ENCODE measurements at places on chromosomes 7 and 10.

DNA sequence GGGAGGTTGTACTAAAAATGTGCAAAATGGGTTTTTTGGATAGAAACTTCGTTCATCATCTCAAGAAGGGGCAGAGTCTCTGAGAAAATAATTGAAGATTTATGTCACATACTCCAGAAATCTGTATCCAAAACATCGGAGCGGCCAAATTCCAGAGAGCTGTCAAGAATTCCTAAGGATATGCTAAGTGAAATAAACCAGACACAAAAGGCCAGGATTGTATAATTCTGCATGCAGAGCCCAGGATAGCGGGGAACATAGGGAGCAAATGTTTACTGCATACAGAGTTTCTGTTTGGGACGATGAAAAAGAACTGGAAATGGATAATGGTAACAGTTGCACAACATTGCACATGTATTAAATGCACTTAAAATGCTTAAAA is 224.2 kb upstream of the AUTS2 start:
- no peak for DNase-seq

DNA sequence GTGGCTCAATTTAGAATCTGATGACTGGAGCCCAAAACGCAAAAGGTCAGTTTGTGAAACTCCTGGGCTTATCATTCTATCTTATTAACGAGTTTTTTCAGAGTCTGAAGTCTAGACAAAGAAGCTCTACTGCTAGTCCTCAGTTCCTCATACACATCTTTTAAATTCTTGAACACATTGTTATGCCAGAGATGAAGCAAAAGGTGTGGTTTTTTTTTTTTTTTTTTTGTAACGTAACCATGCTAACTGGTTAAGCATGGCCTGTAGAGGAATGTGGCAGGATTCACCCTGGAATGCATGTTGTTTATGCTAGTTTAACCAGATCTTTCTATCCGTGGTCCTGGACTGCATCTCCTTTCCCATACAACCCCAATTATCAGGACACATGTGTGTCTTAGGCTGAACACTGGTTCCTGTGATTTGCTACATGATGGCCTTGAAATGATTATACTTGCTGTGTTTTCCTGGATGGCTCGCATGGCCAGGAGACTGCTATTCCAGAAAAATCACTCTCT is 79.3 kb upstream of the MDFIC start:
- DNase-seq, result no peak

DNA sequence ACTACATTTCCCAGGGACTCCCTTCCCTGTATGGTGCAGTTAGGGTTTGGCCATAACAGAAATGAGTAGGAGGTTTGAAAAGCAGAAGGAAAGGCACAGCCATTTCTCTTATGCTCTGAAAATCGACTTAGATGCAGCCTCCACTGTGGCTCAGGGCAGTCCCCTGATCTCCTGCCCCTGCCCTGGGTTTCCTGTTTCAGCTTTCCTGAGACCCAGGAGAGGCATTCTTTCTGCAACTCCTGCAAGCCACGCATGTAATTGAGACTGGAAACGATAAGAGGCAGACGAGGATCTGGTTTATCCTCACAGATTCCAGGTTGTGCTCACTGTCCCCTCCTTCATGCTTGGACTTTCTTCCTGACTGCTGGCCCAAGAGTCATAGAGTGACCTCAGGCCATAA is 461.2 kb upstream of the VSTM2A start:
- DNase-seq, result no peak

DNA sequence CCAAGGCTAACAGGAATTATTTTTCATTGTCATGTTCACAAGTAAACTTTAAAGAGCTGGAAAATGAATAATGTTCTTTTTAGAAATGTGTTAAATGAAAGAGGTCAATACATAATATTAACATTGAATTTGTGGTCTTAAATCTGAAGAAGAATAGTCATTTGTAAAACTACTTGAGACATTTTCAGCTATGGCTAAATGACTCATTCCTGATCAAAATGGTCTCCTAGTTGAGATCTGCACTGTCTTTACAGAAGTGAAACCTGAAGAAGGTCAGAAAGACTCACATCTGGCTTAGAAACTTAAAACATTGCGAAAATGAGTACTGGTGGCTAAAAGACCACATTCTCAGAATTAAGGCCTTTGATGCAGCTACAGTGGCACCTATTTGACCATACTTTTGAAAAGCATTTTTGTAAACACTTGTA is 5.9 kb downstream of the PIK3CG start:
- no peak for DNase-seq

GRCh38 chr10:82254237-82254636 is 379.2 kb downstream of the NRG3 start:
- DNase-seq, result no peak

DNA sequence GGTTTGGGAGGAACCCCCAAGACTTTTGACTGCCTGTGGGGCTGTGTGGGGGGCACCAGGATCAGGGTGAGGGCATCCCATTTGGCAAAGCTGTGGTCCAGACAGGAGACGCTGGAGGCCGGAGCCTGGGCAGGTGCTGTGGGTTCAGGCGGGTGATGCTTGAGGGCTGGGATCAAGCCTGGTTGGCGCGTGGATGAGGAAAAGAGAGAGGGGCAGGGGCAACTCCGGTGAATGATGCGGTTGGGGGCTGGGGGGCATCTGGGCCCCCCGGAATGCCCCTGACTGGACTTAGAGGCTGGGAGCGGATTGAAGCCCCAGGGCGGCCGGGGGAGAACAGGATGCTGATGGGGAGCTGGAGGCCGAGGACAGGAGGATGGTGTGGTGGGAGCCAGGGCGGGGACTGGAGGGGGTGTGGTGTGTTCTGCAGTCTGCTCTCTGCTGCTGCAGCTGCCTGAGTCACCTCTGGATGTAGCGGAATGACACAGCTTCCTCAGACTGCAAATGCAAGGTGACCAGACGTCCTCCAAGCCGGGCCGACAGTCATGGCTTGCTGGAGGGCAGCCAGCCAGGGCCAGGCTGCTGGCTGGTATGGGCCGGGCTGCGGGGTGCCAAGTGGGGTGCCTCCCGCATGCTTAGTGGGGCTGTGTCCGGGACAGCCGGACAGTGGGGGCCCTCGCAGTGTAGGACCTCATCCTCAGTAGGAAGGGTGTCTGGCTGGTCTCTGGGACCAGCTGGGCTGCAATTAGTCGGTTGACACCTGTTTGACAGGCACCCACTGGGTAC is 3.2 kb downstream of the MAFK start:
- peak; percentile 36 for DNase-seq

GRCh38 chr10:99339077-99339476 is 9.9 kb downstream of the CNNM1 start:
- DNase-seq, result no peak

DNA sequence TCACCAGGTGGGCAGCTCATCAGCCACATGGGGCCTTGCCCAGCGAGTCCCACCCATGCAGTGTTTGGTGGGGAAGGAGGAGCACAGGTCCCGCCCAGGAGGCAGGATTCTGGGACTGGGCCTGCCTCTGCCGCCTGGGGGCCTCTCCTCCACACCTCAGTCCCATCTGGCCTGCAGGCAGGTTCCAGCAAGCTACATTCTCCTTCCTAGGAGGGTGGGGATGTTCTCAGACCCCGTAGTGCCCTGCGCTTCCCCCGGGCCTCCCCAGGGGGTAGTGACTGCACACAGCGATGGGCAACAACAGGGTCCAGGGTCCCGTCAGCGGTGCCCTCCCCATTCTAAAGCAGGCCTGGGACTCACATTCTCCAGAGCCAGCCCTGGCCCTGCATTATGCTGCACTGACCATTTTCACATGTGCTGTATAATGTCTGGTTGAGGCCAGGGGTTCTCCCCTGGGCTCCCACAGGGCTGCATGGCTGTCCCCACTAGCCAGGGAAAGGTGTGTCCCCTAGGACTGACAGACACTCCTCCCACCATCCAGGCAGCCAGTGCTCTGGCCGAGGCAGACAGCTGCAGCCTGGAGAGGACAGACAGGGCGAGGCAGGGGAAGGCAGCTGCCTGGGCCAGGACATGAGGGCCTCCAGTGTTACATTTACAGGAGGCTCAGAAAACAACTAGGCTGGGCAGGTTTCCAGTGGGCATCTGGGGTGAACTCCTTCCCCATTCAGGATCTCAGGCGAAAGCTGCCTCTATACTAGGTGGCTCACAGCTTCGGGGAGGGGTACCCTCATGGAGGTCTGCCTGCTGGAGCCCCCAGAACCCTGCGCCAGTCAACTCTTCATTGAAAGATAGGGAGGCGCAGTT is 9.3 kb downstream of the RASGEF1A start:
- DNase-seq, result no peak

DNA sequence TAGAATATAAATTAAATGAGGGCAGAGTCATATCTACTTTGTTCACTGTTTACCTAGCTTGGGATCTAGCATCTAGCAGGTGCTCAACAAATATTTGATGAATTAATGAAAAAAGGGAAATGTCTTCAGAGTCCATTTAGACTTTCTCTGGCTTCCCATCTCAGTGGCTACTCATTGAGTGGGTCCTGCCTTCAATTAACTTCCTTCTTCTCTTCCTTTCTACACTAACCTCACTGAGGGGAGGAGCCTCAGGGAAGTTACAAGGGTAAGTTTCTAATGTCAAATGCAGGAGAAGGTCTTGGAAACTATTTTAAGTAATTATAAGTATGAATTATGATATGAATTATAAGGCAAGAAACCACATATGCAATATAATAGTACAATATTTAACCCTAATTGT is 28.2 kb upstream of the MPP7 start:
- no peak for DNase-seq

DNA sequence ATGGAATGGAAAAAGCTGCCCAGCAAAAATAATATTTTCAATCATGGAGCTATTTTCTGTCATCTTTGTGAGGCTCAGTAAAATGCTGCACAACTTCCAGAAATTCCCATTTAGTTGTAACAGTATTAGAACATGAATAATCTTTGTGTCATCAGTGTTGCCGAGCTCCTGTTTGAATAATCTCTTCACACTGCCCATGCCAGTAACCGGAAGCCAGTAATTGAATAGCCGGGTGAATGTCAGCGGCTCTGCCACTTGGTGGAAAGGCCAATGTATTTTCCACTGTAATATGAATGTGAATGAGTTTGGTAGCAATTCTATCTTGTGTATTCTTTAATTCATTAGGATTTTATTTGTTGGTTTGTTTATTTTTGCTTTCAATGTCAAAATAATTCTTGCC is 172.5 kb upstream of the INSYN2A start:
- no peak for DNase-seq
